ENCODE measurements at places on chromosomes 16 and 17. TPM values are rescaled to one million over a fixed set of nuclear protein-coding genes. Genes with fewer than 3 reads are reported as not detected.

DNA sequence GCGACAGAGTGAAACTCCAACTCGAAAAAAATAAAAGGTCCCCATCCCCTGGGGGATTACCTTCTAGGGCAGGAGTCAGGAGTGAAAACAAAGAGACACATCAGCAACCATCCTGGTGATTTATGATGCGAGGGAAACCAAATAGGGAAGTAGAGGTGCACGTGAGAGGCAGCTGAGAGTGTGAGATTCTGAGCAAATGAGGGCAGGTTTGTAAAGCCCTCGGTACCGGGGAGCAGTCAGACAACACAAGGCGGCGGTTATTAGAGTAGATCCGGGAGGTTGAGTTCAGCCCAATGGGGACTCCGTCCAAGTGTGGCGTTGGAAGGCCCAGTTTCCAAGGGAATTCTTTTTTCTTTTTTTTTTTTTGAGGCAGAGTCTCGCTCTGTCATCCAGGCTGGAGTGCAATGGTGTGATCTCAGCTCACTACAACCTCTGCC, 7.4 kb upstream of the ARMC7 start:
- DNase-seq = no peak

DNA sequence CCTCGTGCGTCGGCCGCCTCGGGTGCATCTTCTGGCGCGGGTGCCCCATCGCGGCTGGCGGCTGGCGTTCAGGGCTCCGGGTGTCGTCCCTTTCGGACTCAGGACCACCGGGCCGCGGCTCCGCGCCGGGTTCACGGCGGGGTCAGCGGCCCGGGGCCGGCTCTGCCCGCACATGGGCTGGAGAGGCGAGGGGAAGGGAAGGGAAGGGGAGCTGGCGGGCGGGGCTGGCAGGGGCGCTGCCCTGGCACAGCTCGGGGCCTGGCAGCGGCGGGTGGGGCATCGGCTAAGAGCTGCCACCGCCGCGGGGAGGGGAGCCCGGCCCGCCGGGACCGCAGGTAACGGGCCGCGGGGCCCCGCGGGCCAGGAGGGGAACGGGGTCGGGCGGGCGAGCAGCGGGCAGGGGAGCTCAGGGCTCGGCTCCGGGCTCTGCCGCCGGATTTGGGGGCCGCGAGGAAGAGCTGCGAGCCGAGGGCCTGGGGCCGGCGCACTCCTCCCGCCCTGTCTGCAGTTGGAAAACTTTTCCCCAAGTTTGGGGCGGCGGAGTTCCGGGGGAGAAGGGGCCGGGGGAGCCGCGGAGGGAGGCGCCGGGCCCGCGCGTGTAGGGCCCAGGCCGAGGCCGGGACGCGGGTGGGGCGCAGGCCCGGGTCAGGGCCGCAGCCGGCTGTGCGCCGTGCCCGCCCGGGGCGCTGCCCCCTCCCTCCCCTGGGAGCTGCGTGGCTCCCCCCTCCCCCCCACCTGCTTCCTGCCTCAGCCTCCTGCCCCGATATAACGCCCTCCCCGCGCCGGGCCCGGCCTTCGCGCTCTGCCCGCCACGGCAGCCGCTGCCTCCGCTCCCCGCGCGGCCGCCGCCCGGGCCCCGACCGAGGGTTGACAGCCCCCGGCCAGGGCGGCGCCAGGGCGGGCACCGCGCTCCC, 646 bp downstream of the HIC1 start:
- DNase-seq = no peak

DNA sequence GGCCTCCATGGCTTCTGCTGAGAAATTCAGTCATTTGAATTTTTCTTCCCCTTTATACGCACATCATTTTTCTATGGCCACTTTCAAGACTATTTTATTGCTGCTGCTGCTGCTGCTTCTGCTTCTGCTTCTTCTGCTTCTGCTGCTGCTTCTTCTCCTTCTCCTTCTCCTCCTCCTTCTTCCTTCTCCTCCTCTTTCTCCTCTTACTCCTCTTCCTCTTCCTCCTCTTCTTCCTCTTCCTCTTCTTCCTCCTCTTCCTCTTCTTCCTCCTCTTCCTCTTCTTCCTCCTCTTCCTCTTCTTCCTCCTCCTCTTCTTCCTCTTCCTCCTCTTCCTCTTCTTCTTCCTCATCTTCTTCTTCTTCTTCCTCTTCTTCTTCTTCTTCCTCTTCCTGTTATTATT, 22.4 kb downstream of the CPD start:
- no peak for DNase-seq

The FA2H gene
- 3.2 TPM for polyA plus RNA-seq

GRCh38 chr16:12235110-12235509, 258.6 kb downstream of the SNX29 start:
- DNase-seq = no peak

Measured in left renal cortex interstitium (tissue), 4 donors.